Stimulated activated CD8-positive, alpha-beta memory T cell treated with anti-CD3 and anti-CD28 coated beads, Interleukin-2, amount 100 ng/mL, for 48 hours (primary cell): ENCODE measurements at places on chromosomes 13 and 19.

GRCh38 chr19:2164020-2164998, 576 bp downstream of the DOT1L start:
- DNase-seq = no peak

DNA sequence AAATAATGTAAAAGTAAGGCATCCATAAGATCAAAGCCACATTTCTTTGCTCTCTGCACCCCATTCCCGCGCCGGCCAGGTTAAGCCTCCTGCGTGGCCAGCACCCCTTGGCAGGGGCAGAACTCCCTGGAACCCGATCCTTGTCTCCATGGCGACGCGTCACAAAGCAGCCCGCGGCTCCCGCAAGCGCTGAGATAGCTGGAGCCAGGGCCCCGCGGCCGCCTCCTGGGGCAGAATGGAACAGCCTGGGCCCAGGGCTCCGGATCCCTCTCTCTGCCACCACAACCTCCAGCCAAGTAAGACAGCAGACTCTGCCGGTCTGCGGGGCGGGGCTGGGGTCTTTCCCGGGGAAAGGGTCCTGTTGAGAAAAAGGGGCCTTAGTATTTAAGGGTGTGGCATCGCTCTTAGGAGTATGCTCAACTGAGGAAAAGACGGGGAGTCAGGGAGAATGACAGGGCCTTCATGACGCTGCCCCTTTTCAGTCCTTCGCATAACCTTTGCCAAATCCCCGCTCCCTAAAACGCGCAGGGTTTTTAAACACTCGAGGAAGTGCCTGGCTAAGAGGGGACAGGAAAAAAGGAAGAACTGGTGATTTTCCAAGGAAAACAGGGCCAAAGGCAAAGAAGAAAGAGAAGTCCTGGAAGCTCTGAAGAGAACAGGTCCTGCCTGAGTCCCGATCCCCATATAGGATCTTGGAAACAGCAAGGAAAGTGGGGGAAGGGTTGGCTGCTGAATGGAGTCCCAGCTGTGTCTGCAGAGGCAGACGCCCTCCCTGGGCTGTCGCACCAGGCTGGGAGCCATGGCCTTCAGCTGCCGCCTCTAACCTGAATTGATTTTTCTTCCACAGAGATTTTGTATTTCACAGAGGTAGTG, at the start of gene TEX26:
Gene TEX26 (plus strand): TSS at position 176 of the 873 bp plus-strand sequence. CDS start 60 bp downstream, at position 236.
- no peak for DNase-seq

- DNase-seq = no peak
Observed at GRCh38 chr13:109880371-109881346, 94.3 kb upstream of the IRS2 start.

- no peak for DNase-seq
Observed at GRCh38 chr19:18551631-18552030, 6.0 kb upstream of the KXD1 start.

DNA sequence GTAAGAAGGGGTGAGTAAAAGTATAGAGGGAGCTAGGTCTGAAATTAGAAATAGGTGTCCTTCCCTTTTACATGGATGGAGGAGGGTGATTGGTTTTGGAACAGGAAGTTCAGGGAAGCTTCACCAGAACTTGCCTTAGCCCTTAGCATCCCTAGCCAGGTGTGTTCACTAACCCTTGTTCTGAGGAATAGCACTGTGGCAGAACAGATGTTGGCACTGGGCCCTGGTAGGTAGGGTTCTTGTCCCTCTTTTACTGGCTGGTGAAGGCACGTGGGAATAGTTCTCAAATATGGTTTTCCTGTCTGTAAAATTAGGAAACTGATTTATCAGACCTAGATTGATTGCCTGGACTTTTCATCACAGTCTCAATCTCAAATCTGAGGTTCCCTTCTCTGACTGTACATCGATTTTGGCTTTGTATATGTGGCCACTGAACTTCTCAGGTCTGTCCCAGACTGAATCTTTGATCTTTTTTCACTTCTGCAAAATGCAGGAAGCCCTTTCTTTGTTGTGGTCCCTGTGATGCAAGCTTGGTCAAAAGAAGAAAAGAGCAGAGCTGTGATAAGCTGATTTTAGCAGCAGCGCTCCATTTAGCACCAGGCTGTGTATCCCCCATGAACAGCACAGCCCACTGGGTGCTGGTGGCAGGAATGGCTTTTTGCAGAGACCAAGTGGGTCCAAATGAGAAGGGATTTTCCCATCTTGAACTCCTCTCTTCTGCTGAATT, 86.2 kb upstream of the HTR2A start:
- DNase-seq = no peak

DNA sequence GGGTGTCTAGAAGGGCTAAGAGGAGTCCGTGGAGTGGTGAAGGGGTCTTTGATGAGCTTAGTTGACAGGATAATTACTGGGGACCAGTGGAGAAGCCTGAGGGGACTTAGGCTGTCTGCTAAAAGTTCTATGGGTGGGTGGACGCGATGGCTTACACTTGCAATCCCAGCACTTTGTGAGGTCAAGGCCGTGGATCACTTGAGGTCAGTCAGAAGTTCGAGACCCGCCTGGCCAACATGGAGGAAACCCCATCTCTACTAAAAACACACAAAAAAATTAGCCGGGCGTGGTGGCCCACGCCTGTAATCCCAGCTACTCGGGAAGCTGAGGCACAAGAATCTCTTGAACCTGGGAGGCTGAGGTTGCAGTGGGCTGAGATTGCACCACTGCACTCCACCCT, 2.8 kb upstream of the GSK3A start:
- DNase-seq = no peak

GRCh38 chr19:49594993-49595818, 4.2 kb downstream of the PRR12 start:
- no peak for DNase-seq

GRCh38 chr13:34583181-34583580, 358.9 kb upstream of the NBEA start:
- no peak for DNase-seq

DNA sequence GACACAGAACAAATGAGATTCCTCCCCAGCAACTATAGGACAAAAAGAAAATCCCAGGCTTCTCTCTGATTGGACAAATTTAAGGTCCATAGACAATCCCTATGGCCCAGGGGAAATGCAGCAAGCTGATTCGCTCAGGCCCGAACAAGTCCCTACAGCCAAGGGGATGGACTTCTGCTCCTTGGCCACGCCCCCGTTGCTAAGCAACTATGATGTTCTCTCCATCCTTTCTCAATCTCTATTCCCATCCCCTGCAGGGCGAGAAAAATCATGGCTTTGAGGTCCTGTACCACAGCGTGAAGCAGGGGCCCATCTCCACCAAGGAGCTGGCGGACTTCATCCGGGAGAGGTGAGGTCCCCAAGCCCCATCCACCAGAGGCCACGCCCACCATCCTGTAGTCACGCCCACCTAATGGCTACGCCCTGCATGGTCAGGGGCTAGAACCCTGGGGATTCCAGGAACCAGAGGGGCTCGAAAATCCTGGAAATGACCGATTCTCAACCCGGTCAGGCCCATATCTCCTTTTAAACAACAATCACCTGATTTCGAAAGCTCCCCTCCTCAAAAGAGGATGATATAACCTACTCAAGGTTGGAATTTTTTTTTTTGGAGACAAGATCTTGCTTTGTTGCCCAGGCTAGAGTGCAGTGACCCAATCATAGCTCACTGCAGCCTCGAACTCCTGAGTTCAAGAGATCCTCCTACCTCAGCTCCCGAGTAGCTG, 11.4 kb downstream of the FCHO1 start:
- no peak for DNase-seq

DNA sequence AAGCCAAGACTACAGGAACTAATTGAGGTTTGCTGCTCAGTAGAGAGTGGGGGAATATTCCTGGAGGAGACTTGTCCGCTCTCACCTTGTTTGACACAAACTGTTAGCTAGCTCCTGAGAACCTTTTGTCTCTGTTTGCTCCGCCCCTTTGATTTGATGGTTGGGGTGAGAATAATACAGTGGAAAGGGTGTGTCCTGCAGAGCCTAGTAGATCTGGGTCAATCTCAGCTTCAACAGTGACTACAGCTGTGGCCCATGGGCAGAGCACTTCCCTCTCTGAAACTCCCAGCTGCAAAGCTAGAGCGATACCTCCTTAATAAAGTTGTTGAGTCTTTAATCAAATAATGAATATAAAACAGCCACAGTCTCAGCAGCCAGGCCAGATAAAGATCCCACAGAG, 576.7 kb downstream of the DIAPH3 start:
- DNase-seq = no peak

DNA sequence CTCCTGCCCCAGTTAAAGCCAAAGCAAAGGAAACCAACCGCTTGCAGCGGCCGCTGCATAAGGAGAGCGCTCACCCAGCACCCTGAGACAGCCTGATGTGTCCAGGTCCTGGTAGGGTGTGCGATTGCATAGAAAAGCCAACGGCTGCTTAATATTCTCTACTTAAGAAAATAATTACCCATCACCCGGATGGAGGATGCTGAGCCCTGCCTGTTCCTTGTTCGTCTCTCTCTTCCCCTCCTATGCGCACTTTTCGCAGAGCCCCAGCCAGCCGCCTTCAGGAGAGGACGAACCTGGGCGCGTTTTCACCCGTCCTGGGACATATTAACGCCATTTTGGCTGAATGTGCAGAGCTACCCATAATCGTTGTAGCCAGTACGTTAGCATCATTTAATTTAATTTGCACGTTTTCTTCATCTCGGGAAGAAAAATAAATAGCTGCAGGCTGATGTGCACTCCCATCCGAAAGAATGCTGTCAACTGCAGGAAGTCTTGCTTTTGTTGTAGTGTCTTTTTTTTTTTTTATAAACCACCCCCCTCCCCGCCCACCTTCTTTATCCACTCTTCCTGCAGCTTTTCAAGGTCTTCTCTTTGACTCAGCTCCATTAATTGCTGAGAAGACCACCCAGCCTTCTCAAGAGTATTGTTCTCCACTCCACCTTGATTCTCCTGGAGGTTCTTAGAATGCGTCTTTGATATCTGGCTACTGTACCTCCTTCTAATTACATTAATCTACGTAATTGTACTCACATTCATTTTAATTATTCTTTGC, 214.5 kb downstream of the TEX29 start:
- no peak for DNase-seq

DNA sequence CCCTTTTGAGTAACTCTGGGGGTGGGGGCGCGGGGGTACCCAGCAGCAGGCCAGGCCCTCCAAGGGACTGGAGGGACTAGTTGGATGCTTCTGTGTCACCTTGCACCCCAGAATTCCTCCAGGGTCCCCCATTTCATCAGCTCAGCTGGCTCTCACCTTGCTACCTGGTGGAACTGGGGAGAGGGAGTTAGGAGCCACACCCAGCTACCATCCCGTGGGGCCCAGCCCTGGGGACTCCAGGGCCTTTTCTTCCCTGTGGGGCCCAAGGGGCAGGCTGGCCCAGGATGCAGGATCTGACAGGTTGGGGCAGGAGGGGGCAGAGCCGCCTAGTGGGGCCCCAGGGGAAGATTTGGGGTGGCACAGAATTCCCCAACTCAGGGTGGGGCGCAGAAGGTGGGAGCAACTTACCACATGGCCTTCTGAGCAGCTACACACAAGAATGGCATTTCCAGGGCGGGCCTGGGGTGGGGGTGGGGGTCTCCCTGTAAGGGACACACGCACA, 32.8 kb upstream of the NANOS3 start:
- no peak for DNase-seq

DNA sequence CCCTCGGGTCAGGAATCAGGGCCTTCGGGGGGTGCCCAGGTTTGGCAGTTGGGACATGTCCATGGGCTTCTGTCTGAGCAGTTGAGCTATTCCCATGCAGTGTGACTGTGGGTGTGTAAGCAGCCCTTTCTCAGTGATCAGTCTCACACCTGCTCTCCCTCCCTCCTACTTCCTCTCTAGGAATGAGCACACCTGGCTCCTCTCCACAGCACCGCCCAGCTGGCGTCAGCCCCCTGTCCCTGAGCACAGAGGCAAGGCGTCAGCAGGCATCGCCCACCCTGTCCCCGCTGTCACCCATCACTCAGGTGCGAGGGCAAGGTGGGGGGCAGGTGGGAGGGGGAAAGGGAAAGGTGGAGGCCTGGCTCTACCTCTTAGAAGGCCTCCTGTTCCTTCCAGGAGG, 25.9 kb downstream of the COMP start:
- no peak for DNase-seq

GRCh38 chr19:16531380-16531669, 10.9 kb downstream of the CHERP start:
- DNase-seq = no peak

GRCh38 chr13:31987535-31988170, 43.9 kb upstream of the FRY start:
- DNase-seq = no peak

DNA sequence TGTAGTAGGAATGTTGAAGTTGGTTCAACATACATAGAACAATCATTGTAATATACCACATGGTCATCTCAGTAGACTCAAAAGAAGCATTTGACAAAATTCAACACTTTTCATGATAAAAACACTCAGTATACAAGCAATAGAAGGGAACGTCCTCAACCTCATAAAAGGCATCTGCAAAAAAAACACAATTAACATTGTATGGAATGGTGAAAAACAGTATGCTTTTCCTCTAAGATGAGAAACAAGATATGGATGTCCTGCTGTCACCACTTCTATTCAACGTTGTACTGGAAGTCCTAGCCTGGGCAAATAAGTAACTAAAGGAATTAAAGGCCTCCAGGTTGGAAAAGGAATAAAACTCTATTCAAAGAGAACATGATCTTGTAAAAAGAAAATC, 54.5 kb downstream of the FNDC3A start:
- DNase-seq = no peak

DNA sequence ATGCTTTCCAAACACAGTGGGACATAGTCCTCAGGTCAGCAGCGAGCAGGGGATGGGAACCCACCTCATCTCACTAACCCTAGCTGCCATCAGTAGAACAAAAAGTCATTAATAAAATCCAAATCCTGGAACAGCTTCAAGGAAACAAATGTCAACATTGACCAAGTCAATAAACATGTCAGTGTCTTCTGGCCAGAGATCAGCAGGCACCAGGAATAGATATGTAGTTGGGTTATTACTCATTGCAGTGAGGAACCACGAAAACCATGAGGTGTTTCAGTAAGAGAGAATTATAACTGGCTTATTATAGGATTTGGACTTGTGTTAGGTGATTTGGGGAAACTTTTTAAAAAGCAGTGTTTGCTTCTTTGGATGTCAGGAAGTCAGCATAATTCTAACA, 17.1 kb upstream of the CD33 start:
- no peak for DNase-seq

DNA sequence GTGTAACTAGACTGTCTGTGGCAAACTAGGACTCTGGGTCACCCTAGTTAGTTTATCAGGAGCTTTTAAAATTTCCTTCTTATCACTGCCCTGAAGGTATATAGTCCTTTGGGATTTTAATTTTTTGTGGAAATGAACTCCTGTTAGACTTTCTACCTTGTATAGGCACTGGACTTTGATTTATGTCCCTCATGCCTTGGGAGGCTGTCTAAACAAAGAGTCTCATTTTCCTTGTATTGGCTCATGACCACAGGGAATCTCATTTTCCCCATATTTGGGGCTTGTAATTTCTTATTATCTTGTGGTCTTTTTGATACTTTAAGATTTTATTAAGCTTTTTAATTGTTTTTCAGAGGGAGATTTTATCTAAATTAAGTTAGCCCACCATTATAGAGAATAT, 21.4 kb downstream of the KCTD4 start:
- DNase-seq = no peak

- no peak for DNase-seq
Observed at GRCh38 chr19:42468273-42468796, 25.6 kb upstream of the CXCL17 start.

DNA sequence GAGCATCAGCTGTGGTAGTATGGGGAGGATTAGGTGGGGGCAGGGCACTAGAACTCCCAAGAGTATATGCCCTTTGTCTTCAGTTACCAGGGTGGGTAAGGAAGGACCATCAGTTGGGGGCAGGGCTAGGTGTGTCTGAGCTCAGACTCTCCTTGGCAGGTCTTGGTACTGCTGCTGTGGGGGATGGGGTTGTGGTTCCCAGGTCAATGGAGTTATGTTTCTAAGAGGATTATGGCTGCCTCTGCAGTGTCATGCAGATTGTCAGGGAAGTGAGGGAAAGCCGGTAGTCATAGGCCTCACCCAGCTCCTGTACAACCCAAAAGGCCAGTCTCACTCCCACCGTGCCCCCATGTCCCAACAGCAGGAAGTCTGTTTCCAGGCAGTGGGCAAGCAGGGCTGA, 8.8 kb upstream of the ZNF578 start:
- DNase-seq = no peak
